ENCODE measurements at places on chromosomes 13 and 19.

- no peaks in the 10 kb centered on the region for H3K27me3 ChIP-seq
- peak overlapping the region; percentile 96 for H3K4me3 ChIP-seq
- H3K27ac ChIP-seq = peak overlapping the region; percentile 93
- DNase-seq = no peak
Observed at GRCh38 chr13:39603424-39603947, 493 bp upstream of the LHFPL6 start.

- DNase-seq = no peak
- peaks cover 2% of the 10 kb centered on the region for H3K27me3 ChIP-seq
Observed at GRCh38 chr13:50635504-50635903, 208.0 kb downstream of the DLEU7 start.

DNA sequence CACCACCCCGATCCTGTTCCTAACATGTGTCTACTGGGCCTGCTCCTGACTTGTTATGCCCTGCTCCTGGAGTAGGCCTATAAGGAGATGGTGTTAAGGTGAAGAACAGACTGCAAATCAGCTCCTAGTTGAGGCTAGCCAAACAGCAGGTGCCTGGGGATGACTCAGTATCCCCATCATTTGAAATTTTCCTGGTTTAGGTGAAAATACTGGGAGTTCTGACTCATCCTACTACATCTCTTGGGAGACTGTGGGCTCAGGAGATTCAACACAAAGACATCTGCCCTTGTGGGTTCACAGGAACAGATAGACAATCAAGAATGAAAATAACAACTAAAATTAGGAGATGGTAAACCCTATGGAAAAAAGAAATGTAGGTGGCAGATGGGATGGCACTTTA is 41.2 kb downstream of the BRD4 start:
- no peak overlapping the region for H3K4me3 ChIP-seq
- peak overlapping the region; percentile 87 for H3K27ac ChIP-seq
- no peak for DNase-seq
- peaks cover 2% of the 10 kb centered on the region for H3K36me3 ChIP-seq
- H3K4me1 ChIP-seq = peaks cover 94% of the 10 kb centered on the region

DNA sequence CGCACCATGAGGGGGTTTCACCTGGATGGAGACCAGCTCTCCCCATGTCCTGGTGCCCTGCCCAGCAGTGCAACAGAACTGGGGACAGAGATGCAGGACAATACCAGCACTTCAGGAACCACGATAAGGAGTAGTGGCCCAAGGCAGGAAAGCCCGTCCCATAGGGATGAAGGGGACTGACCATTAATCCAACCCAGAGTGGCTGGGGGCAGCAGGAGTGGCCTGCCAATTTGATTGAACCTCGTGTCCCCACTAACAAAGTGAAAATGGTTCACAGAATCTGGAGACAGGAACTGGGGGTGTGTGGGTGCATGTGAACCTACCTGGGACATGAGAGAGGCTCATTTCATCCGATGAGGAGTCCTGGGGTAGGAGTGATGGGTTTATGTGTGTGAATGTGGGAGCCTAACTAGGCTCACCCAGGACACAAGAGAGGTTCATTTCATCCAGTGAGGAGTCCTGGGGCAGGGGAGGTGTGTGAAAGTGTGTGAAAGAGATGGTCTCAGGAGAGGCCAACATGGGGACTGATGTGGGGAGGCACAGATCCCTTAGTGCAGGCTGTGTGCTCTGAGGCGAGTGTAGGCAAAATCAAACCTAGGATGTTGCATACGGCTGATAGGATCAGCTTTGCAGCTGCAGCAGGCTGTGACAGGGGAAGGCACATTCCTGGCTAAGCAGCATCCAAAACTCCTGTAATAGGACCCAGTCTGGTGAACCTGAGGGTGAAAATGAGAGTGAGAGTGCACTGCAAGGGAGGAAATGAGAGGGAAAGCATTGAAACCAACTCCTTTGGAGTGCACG is 98.2 kb downstream of the ZNF429 start:
- peak overlapping the region; percentile 6 for H3K27ac ChIP-seq
- H3K4me3 ChIP-seq = peak overlapping the region; percentile 78
- peaks cover 18% of the 10 kb centered on the region for H3K4me1 ChIP-seq
- no peaks in the 10 kb centered on the region for H3K27me3 ChIP-seq
- H3K36me3 ChIP-seq = no peaks in the 10 kb centered on the region

DNA sequence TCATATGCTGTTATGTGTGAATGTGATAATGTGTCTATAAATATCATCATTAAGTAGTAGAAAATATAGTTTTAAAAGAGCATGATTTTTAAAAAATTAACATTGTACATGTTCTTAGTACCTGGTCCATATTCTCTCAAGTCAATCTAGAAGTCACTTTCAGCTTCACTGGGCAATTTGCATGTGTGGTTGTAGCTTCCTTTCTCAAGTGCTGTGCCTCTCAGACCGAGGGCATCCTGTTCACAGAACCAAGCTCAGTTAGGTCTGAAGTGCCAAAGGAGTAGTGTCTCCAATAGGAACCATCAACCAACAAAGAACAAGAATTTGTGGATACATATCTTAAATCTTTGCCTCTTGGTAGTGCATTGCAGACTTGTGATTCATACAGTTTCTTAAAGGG is 541.8 kb upstream of the SLC10A2 start:
- no peak overlapping the region for H3K4me3 ChIP-seq
- no peaks in the 10 kb centered on the region for H3K27me3 ChIP-seq
- no peaks in the 10 kb centered on the region for H3K36me3 ChIP-seq
- no peaks in the 10 kb centered on the region for H3K4me1 ChIP-seq
- no peak overlapping the region for H3K27ac ChIP-seq

DNA sequence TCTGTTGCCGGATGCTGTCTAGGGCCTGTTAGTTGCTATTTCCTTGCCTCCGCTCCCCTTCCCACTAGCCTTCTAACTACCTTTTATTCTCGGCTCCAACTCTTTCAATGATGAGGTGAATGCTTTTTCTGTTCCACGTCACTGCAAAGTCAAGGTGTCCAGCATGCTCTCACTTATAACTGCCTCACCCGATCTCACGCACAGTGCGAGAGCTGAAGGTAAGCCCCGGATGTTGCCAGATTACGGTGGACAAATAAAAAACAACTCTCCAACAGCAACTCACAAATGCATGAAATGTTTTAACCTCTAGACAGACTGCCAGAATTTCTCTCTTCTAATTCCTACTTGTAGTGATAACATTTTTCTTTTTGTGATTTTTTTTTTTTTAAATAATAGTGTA is 169.9 kb downstream of the STK24 start:
- no peak overlapping the region for H3K4me3 ChIP-seq
- DNase-seq = no peak
- H3K27ac ChIP-seq = no peak overlapping the region
- peaks cover 59% of the 10 kb centered on the region for H3K36me3 ChIP-seq

GRCh38 chr13:80572923-80573316 is 232.0 kb upstream of the SPRY2 start:
- no peak overlapping the region for H3K27ac ChIP-seq
- no peaks in the 10 kb centered on the region for H3K27me3 ChIP-seq
- DNase-seq = no peak
- no peaks in the 10 kb centered on the region for H3K36me3 ChIP-seq

DNA sequence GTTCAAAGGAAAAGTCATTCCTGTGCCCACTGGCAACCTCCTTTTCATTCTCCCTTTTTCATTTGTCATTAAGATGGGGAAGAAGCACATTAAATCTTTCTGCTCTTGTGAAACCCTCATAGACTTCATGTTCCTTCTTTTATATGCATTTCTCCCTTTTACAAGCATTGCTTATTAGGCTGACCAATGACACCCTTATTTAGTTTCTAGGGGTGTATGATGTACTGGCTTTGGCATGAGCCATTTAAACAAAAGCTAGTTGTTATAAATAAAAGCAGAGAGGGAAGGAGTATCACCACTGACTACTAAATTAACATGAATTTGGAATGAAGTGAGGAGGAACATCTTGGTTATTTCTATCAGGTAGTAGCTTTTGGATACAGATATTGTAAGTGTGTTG is 68.2 kb upstream of the PCDH9 start:
- H3K27ac ChIP-seq = no peak overlapping the region
- DNase-seq = no peak
- no peaks in the 10 kb centered on the region for H3K27me3 ChIP-seq
- H3K4me3 ChIP-seq = no peak overlapping the region
- H3K4me1 ChIP-seq = peaks cover 6% of the 10 kb centered on the region

DNA sequence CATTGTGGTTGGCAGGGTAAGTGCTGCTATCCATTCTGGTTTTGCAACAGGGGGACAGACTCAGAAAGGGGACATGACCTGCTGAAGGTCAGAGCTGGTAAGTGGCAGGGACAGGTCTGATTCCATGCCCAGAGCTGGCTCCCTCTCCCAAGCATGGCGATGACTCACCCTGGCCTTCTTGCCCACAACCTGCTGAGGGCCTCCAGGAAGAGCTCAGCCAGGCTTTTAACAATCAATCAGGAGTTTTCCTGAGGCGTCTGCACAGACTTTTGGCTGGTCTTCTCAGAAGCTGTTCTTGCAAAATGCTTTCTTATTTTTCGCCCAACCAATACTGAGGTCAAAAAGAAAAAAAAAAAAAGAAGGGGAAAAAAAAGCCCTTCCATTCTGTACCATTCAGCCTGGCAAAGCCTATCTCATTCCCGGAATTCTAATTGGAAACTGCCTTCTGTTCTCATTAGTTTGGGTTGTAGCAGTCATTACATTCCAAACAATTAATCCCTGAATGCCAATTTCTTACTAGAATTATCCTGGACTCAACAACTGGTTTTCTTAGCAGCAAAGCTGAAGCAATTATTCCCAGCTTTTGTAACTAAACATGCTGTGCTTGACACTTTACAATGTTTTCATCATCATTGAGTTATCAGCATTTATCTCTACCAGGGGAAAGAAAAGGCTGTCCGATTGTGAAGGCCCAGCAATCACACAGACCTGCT is 17.7 kb downstream of the SIAH3 start:
- H3K27ac ChIP-seq = no peak overlapping the region
- peaks cover 9% of the 10 kb centered on the region for H3K27me3 ChIP-seq
- no peak for DNase-seq
- no peaks in the 10 kb centered on the region for H3K36me3 ChIP-seq
- H3K4me1 ChIP-seq = peaks cover 10% of the 10 kb centered on the region
- no peak overlapping the region for H3K4me3 ChIP-seq

DNA sequence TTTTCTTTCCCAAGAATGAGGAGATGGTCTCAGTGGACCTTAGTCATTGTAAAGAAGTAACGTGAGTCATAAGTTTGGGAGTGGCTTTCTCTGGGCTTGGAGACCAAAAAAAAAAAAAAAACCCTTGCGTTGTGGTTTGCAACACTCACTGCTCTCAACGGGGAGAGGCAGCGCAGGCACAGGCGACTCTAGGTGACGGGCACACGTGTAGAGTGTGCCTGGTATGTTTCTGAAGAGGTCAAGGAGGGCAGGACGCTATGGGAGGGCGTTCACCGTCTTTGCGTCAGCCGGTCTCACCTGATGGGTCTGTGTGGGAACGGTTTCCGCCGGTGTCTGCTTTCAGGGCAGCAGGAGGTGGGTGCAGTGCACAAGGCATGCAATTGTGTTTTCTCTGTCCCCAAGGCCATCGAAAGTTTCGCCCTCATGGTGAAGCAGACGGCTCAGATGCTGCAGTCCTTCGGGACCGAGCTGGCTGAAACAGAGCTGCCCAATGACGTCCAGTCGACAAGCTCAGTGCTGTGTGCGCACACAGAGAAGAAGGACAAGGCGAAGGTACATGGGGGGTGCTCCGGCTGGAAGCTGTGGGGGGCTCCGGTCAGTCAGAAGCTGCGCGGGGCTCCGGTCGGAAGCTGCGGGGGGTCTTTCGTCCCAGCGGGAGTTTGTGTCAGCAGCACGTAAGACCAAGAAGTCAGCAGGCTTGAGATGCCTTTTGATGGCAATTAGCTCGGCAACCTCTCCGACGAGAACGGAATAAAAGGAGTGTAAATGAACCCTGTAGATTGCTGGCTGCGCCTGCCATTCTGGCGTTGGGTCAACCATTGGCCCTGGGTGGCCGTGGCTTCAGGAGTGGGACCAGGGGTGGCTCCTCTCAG is 40.8 kb upstream of the F7 start:
- H3K4me3 ChIP-seq = no peak overlapping the region
- no peaks in the 10 kb centered on the region for H3K36me3 ChIP-seq
- no peak for DNase-seq
- H3K4me1 ChIP-seq = peaks cover 5% of the 10 kb centered on the region
- H3K27me3 ChIP-seq = no peaks in the 10 kb centered on the region
- H3K27ac ChIP-seq = no peak overlapping the region

- H3K4me3 ChIP-seq = no peak overlapping the region
- no peaks in the 10 kb centered on the region for H3K27me3 ChIP-seq
- no peaks in the 10 kb centered on the region for H3K4me1 ChIP-seq
- DNase-seq = no peak
Observed at GRCh38 chr19:13437919-13438618, 68.2 kb downstream of the CACNA1A start.

GRCh38 chr19:50718255-50719118 is 1.1 kb downstream of the SHANK1 start:
- H3K27me3 ChIP-seq = peaks cover 19% of the 10 kb centered on the region
- H3K27ac ChIP-seq = no peak overlapping the region
- H3K4me3 ChIP-seq = no peak overlapping the region
- H3K36me3 ChIP-seq = no peaks in the 10 kb centered on the region
- DNase-seq = no peak
- peaks cover 11% of the 10 kb centered on the region for H3K4me1 ChIP-seq

GRCh38 chr19:12090807-12091206 is 26.3 kb downstream of the ZNF844 start:
- peak overlapping the region; percentile 52 for H3K4me3 ChIP-seq
- peaks cover 15% of the 10 kb centered on the region for H3K4me1 ChIP-seq
- peak; percentile 85 for DNase-seq
- no peak overlapping the region for H3K27ac ChIP-seq

DNA sequence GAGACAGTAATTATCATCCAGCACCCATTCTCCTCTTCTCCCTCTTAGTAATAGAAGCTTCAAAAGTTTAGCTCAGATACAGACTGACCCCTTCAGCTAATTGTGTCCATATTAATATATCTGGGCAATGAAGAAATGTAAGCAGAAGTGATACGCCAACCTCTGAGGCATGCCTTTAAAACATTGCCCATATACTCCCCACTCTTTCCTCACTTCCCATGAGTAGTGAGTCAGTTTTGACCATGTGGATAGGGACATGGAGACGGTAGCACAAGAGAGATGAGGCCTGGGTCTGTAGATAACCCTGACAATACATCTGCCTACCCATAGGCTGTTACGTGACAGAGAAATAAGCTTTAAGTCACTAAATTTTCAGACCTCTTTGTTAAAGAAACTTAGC is 147.6 kb downstream of the KCTD12 start:
- no peak overlapping the region for H3K4me3 ChIP-seq
- H3K27ac ChIP-seq = no peak overlapping the region
- DNase-seq = no peak
- no peaks in the 10 kb centered on the region for H3K4me1 ChIP-seq
- H3K27me3 ChIP-seq = no peaks in the 10 kb centered on the region

DNA sequence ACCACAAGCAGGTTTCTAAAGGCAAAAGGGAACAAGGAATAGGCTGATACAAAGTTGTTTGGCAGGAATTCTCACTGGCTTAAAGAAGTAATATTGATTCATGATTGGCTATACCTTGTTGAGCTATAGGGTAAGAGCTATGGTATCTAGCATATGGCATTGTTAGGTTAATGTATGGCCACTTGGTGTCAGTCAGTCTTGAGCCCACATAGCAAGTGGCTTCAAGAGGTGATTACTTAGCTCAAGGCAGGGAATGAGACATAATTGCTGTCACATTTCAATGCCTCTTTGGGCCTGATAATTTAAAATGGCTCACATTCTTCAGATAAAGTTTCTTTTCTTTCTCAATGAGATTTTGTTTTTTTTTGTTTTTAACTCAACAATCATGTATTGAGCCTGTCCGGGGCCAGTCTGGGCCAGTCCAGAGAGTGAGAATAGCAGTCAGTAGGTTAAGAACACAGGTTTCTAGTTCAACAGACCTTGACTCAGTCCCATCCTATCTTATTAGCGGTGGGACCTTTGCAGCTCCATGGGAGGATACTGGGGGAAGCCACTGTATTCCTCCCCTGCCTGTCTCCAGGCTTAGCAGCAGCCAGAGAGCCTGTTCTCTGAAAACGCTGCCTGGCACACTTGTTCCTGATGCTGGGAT is 45.8 kb upstream of the RCBTB2 start:
- DNase-seq = no peak
- peak overlapping the region; percentile 88 for H3K27ac ChIP-seq
- H3K36me3 ChIP-seq = no peaks in the 10 kb centered on the region
- H3K4me3 ChIP-seq = no peak overlapping the region
